ENCODE measurements at places on chromosomes 11 and 22.

DNA sequence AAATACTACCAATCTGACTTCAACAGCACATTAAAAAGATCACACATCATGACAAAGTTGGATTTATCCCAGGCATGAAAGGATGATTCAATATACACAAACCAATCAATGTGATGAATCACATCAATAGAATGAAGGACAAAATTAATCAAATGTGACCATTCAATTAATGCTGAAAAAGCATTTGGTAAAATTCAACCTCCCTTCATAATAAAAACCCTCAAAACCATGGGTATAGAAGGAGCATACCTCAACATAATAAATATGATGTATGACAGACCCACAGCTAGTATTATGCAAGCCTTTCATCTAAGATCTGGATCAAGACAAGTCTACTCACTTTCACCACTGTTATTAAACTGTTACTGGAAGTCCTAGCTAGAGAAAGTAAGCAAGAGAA, 921.7 kb upstream of the RAG2 start:
- peak; percentile 77 for DNase-seq

- no peak for DNase-seq
Observed at GRCh38 chr22:32918741-32919140, 117.2 kb downstream of the TIMP3 start.

GRCh38 chr11:118229274-118229847, 4.5 kb upstream of the JAML start:
- peak; percentile 50 for DNase-seq

GRCh38 chr22:35033635-35034296, 32.2 kb upstream of the ISX start:
- no peak for DNase-seq

DNA sequence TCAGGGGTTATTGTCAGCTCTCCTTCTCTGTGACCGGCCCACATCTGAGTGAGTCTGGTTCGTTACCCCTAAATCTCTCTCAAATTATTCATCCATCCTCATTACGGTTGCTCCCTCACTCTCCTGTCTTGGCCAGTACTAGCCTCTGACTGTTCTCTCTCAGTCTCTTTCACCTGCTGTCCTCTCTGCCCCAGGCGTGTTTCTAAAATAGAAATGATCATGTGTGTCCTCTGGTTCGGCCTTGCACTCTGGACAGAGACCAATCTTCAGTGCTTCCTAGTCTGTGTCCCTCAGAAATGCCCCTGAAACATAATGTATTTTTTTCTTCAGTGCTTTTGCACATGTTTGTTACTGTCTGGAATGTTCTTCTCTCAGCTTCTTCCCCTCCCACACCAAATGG, 4.9 kb downstream of the PSMD13 start:
- no peak for DNase-seq

DNA sequence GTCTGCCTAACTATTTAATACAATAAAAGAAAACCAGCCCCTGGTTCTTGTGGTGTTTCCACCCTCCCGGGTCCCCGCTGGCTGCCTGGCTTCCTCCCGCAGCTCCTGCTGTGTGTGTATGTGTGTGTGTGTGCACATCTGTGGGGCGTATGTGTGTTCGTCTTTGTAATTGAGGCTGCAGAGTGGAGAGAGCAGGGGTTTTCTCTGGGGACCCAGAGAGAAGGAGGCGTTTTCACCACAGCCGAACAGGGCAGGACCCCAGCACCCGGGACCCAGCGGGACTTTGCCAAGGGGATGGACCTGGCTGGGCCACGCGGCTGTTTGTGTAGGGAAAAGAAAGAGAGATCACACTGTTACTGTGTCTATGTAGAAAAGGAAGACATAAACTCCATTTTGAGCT, 42.7 kb downstream of the IGLL1 start:
- peak; percentile 13 for DNase-seq

DNA sequence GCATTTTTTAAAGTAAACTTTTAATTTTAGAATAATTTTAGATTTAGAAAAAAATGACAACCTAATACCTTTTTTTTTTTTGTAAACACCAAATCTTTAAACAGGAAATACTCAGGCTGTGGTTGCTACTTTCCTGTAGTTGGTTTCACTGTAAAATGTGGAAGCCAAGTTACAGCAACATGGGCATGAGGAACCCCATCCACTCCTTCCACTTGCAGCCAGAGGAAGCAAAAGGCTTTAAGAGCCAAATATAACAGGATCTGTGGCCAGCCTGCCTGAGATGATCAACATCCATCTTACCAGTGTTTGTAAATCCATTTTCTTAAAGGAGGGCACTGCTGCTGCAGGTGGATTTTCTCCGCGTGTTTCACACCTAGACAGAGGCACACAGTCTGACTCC, 66.2 kb downstream of the TNRC6B start:
- no peak for DNase-seq

GRCh38 chr11:121250843-121251242, 41.7 kb upstream of the SC5D start:
- DNase-seq: peak; percentile 21
